Suppressor macrophage treated with lipopolysaccharide for 1 hour (primary cell): ENCODE measurements at places on chromosomes 1 and 21.
A peak's percentile ranks its signal among the peaks of the same experiment; 100 is the strongest.

GRCh38 chr1:68473060-68473459, 23.3 kb upstream of the RPE65 start:
- no peak for DNase-seq

- no peak for DNase-seq
These were observed 64.7 kb downstream of the S1PR1 start for GRCh38 chr1:101301446-101302057.

DNA sequence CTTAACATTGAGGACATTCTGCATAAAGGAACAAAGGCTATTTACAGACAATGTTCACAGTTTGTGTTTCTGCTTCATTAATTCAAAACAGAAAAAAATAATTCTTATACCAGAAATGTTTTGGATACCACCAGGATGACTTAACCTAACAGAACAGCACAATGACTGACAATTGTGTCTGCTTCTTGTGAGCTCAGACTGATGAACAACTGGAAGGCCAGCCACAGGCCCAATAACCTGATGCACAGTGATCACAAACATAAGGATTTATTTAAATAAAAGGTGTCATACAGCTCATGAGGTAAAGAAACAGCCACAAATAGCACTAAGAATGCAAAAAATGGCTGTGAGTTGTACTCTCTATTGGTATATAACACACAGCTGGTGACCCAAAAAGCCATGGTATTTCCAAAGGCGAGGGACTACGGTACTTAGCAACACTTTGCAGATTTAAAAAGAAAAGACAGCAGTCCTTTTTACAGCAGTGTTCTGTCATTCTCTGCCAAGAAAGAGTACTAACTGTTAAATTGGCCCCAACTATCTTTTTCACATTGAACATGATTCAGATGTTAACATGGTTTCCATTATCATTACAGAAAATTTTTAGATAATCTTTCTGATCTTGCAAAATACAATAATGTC, 32.1 kb upstream of the DDAH1 start:
- no peak for DNase-seq

- DNase-seq = no peak
These were observed 29.9 kb downstream of the FUBP1 start for GRCh38 chr1:77948841-77949424.

DNA sequence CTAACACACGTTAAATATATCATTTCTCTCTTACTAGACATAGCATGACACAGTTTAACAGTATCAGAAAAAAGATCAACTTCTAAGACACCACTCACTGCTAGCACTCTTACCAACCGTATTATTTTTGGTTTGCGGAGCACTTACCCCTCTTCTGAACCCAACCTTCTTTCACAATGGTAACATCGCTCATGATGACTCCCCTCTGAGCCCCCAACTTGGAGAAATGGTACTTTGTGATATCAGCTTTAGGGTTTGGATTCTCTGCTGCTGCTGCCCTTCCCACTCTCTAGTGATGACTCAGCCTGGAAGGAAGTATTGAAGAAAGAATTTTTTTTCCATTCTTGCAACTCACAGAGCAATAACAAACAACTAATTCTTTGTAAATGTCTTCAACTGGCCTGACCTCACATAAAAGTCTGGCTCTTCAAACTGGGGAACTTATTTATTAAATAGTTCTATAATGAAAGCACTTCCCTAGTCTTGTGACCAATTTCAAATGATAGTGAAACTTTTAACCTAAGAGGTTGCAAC, 7.0 kb downstream of the AKT3 start:
- peak; percentile 74 for DNase-seq

DNA sequence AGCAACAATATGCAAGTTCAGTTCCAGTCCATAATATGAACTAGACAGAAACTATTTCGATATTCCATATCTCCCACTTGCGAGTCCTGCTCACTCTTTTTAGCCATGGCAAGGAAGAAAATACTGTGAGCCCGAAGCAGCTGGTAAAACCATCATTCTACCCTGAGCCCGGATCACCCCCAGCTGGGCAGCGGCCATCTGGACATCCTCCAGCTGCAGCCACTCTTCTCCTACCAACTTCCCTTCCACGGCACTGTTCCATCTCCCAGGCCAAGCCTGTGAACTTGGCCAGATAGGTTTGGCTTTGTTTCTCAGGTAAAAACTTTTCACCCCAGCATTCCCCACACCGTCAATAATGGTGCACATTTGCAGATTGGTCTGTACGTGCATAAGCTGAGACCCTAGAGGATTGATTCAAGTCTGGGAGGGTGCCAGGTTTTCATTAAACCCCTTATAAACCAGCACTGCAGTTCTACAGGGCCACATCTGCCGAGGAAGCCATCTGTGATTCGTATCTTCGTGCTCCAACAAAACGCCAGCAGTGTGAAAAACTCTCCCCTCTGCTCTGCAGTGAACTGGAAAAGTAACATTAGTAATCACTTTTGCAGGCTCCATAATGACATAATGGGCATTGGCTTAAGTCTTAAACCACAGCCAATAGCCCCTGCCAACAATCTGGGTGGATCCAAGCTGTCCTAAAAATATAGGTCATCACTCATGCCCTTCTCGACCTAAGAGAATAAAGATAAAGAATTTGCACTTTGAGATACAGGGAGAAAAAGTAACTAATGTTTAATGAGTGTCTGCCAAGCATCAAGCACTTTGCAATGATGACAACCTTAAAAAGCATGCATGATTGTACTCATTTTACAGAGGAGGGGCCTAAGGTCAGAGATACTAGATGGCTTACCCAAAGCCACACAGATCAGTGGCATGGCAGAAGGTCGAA, 205.1 kb downstream of the PLPP3 start:
- DNase-seq = no peak

GRCh38 chr1:61237659-61238358, 155.4 kb downstream of the NFIA start:
- DNase-seq = no peak

DNA sequence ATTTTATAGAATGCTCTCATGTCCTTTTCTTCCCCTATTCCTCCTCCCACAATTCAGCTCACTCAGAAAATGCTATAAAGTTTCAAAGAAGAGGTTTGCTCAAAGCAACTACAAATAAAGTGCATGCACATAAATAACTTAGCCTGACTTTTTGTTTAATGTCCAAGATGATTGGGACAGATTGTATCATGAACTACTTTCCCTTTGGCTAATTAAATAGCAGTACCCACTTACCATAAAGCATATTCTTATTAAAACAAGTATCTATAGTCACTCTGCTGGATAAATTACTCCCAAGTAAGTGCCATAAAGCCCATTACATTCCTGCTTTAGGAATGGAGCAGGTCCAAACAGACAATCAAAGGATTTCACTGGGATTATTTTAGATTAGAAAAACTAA, 576.0 kb downstream of the LMO4 start:
- DNase-seq = no peak

DNA sequence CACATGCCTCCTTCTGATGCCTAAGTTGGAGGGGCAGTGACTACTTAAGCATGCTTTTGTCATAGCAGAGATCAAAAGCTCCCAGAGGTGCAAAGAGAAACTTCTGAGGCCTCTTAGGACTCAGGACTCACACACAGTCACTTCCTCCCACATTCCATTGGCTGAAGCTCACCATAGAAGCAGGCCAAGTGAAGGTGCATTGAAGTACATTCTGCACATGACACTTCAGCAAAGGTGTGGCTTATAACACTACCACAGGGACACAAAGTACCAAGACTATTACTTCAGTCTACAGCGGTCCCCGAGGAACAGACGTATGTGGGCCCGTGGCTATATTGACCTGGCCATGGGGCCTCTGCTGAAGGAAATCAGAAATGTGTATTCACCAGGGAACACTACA, 2.5 kb upstream of the POGK start:
- DNase-seq = no peak

DNA sequence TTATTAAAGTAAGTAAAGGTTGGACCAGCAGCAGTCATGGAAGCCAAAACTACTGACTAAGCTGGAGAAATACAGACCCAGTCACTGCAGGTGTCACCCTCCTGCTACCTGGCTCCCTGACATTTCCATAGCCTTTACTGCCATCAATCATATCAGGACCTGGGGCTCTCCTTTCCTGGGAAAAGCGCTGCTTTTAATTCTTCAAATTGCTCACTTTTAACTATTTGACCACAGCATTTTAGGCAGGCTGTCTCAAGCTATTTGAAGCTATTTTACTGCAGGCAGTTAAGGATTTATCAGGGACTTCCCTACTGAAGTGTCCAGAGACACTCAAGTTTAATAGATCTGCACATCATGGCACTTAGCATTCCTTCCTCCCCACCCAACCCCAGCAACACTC, 4.1 kb downstream of the IVL start:
- no peak for DNase-seq

DNA sequence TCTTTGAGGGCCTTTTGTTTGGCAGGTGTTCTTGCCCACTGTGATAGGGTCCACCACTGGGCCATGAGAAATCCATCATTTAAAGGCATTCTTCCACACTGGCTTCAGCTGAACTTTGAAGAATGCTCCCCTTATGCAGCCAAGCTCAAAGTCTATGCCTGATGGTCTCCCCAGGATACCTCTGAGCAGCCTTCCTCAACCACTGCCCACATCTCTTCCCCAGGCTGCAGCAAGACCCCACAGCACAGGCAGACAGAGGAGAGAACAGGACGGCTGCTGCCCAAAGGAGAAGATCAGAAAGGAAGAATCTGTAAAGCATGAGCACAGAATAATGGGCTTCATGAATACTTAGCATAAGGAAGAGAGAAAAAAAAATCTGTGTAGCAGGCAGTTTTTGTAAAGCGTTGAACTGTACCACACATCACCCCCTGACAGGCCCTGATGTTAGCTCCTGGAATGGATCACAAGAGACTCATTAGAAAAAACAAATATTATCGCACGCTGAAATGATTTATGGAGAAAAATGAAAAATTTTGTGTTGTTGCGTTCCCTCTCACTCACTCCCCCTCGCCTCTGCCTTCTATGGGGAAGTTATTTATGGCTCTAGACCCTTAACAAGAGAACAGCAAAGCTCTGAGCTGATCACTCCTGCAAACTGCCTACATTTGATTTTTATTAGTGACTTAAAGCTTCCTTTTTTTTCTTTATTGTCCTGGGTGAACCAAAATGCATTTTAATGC, 134.1 kb downstream of the TMEM53 start:
- no peak for DNase-seq

DNA sequence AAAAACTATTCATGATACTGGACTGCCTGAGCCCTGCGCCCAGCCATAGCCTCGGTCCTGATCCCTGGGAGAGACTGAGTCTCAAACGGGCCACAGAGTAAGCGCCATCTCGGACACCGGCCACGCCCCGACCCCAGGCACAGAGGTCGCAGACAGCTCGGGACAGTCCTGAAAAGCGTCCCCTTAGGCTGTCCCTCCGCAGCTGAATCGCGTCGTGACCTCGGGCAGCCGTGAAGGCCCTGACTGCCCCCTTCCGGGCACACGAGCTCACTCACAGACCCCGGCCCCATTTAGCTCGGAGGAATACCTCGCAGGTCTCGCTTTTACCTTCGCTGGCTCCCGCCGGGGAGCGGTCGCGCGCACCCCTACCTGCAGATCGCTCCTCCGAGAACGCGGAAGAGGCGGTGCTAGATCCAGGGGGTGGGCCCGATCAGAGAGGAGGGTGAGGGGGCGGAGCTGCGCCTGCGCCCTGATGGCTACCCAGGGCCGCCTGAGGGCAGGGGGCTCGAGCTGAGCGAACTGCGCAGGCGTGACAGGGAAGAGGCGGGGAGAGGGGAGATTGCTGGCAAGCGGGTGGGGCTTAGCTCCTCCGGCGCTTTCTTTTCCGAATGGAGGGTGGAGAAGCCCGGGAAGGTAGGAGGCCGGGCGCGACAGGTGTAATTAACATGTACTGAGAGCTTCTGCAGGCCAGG, at the start of gene MKNK1:
TSS of gene MKNK1 (minus strand) at position 411 of the 692 bp plus-strand sequence. CDS start 20,941 bp downstream, outside the sequence.
- peak; percentile 97 for DNase-seq

DNA sequence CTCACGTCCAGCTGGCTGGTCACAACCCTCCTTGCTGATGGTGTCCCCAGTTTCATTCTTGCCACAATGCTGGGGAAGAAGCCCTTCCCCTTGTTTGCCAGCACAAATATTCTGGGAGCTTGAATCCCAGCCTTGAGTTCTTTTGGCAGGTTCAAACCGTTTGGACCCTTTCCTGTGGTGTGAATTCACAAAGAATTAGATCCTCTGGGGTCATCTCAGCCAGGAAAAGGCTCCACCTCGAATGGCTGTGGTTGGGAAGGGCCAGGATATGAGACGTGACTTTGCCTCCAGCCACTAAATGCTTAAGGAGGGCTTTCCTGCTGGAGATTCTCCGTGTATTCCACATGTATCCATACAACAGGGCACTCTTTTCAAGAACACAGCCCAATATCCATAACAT, 66.9 kb downstream of the MRPL37 start:
- no peak for DNase-seq

GRCh38 chr1:113389359-113389952, 859 bp upstream of the MAGI3 start:
- no peak for DNase-seq

DNA sequence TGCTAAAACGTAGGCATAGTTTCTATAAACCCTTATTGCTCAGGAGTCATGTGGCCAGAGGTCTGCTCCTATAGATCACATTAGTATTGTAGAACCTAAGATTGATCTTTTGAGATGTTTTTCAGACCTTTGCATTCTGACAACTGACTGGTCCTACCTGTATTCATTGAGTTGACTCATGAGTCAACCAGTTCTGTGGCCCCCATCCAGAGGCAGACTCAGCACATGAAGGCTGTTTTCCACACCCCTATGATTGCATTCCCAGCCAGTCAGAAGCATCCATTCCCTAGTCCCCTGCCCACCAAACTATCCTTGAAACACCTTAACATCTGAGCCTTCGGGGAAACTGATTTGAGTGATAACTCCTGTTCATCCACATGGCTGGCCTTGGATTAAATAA, 451.7 kb downstream of the SIPA1L2 start:
- DNase-seq = no peak

DNA sequence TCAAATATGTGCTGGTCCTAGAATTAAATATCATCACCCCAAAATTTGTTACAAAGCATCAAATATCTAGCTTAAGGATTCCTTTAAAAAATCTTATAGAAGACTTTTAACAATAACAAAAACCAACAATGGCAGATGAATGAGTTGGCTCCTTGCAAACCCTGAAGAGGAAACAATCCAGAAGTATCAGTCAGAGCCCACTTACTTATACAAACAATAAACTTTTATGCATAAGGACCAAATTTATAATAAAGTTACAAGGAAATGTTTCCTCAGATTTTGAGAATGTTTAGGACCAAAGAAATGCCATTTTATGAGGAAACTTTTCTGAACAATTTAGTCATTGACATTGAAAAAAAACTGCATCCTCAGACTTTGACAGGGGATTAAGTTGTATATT, 52.7 kb downstream of the LPAR3 start:
- DNase-seq = no peak

DNA sequence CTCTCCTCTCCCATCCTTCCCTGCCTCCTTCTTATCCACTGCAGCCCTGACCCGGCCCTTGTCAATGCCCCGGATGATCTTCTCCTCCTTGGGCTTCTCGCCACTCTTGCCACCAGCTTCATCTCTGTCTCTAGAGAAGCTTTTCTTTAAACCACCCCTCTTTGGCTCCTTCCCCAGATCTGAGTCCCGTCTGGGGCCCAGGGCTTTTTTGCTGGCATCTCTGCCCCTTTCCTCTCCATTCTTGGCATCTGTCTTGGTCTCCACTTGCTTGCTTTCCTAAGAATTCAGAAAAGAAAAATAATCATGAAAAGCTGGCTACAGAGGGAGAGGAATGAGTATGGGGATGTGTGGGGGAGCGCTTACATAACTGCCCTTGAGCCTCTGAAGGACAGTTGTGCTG, 11.8 kb downstream of the SHISA4 start:
- DNase-seq = no peak
